Occipital lobe (tissue), 3 donors: ENCODE measurements at places on chromosomes 5 and 9.

- DNase-seq, result no peak
Measured at GRCh38 chr9:133702798-133703590, 35.2 kb downstream of the SARDH start.

- no peak for DNase-seq
Measured at GRCh38 chr9:25935188-25935587, 256.9 kb upstream of the TUSC1 start.

DNA sequence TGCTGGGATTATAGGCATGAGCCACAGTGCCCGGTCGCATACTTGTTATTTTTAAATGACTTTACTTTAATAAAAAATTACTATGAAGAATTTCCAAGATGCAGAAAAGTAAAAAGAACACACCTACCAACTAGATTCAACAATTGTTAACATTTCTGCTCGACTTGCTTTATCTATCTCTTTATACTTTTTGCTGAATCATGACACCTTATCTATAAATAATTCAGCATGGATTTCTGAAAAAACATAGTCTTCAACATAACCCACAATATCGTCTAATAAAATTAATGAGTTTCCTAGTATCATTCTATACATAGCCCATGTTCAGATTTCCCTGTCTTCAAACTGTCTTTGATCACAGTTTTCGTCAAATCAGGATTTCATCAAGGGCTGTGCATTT, 25.9 kb downstream of the HMCN2 start:
- no peak for DNase-seq

DNA sequence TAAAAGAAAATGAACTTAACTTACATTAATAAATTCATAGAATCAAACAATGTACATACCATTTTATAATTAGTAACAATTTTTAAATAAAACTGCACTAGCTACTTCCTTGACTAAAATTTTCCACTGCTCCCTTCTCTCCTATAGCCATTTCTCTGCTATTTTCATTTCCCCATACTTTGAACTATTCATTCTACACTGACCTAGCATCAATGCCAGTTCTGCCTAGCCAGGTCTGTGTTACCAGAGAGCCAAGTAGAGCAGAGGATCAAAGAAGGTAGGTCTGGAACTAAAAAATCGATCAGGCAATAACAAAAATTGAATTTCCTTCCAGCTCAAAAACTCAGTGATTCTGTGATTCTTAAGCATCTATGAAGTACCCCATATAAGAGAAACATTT, 84.5 kb downstream of the ERMP1 start:
- DNase-seq, result no peak

DNA sequence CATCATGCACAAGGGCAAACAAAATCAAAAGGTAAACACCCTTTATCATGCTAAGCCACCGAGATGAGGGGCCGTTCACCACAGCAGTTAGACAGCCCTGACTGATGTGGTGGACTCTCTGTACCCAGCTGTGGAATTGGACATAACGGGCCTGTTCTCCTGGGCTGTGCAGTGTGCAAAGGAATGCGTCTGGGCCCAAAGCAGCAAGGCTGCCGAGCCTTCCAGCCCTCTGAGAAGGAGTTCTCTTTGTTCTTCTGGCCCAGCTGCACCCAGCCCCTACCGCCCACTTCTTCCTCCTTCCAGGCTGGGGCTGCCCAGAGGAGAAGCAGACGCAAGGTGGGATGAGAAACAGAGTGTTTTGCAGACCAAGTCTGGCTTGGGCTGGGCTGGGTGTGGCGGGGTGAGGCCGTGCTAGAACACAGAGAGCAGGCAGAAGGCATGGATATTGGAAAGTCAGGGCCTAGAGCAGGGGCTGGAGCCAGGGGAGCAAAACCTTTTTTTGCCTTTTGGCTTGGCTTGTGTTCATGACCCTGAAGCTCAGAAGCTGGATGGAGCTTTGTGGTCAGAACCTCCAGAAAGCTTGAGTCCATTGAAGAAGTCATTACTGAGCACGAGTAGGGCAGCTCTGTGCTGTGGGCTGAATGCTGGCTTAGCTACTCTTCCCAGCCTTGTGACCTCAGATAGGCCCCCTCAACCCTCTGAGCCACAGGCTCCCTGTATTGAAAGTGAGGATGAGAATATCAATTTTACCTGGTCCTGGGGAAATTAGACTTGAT, 49.8 kb upstream of the SH3PXD2B start:
- peak; percentile 17 for DNase-seq

DNA sequence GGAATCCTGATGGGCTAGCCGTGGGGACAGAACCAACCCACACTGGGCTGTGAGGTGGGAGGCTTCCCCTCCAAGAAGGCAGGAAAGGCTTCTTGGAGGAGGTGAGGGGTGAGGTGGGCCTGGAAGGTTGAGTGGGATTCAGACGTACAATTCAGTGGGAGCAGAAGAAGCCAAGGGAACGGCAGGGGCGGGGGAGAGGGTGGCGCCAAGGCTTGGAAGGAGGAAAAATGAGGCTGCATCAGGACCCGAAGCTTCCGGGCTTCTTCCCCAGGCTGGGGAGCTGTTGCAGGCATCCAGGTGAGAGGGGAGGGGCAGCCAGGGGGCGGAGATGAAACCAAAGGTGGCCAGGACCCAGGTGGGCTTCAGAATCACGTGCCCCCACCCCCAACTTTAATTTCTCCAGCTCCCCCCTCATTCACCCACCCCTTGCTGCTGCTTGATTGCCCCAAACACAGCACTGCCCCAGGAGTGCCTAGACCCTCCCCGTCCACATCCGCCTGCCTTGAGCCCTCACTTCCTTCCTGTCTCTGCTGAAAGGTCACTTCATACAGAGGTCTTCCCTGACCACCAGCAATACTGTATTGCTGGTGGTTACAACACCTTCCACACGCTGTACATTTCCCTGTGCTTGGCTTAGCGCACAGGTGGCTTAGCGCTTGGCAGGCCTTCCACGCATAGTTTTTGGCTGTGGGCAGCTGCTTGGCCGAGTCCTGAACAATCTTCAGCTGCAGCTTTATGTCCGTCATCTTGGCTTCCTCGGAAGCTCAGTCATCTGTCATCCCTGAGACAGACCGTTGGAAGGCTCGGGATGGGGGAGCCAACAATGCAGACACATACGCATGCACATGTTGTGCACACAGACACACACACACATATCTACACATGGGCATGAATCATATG, 193.5 kb downstream of the RGS3 start:
- no peak for DNase-seq
